ENCODE measurements at places on chromosomes 12 and 14. TPM values are rescaled to one million over a fixed set of nuclear protein-coding genes. Genes with fewer than 3 reads are reported as not detected.
A peak's percentile ranks its signal among the peaks of the same experiment; 100 is the strongest.

DNA sequence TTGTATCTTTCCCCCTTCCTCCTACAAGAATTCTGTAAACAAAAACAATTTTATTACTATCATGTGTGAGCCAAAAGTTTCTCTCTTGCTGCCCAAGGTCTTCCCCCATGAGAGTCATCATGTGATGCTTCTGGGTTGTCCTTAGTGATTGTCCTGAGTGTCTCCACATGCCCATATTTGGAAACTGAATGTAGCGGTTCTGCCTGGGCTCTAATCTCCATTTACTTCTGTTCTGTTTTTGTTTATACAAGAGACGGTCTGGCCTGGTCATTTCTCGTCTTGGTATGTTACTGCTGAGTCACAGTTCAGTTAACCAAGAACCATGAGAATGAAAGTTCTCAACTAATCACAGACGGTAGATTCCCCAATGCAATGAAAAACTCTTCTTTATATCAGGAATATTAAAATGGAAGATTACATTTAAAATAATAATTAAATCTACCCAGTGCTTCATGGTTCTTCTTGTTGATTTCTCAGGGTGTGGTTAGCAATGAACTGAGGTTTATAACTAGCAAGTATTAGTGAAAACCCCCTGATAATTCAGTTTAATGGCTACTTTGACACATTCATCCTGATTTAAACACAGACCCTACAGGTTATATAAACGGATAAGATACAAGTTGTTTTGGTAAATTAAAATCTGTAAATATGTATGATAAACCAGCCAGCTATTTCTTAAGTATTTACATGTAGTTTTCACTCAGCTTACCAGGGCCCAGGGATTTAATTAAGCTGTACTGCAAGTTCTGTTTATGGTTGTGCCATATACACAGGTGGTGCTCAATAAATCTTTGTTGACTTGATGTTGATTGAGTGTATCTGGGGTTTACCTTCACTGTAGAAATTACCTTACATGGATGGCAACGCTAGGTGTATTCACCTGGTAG lies 81.1 kb downstream of the PELI2 start:
- DNase-seq, result peak; percentile 78

GRCh38 chr12:119325813-119326212 lies 8.7 kb upstream of the CCDC60 start:
- DNase-seq, result no peak

DNA sequence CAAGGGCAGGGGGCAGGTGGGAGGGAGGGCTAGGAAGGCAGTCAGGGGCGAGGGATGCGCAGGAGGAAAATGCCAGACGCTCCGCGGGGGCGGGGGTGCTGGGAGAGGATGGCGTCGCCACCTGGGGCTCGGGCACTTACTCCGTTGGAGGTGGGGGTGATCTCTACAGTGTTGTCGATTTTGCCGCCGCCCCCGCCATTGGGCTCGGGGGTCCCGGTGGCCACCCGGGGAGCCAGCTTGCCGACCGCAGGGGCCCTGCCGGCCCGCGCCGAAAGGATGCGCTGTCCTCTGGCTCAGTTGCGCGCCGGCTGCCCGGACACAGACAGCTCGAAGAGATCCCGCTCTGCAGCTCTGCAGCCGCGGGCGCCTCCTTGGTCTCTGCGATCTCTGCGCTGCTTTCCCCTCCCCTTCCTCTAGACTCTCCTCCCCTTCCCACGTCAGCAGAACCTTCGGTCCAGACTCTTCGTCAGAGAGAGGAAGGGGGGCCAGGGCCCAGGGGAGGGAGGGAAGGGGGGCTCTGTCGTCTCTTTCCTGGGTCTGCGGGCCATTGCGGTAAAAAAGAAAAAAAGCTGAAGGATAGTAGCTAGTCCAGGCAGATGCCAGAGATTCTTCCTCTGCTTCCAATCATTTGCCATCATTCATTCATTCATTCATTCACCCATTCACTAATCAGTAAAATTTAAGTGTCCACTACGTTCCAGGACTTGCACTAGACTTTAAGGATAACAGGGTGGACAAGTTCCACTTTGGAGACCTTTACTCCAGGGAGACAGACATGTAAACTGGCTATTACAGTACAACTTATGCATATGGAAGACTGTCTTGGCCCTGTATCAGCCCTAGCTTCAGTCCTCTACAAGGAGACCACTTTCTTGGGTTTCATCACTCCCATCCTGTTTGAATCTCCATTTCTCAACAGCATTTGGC lies at the start of gene SLC22A17:
SLC22A17 (minus strand) TSS at position 382 of the 927 bp plus-strand sequence.
- no peak for DNase-seq

CD4 gene
- total RNA-seq, result not detected

GRCh38 chr14:58898655-58899316 lies 261.0 kb downstream of the DACT1 start:
- peak; percentile 63 for DNase-seq

OR2AP1 gene
- not detected for total RNA-seq

- DNase-seq, result no peak
Observed at GRCh38 chr14:38824706-38825105, 278.3 kb downstream of the SEC23A start.

GRCh38 chr12:91590966-91591638 lies 408.5 kb upstream of the DCN start:
- no peak for DNase-seq

DNA sequence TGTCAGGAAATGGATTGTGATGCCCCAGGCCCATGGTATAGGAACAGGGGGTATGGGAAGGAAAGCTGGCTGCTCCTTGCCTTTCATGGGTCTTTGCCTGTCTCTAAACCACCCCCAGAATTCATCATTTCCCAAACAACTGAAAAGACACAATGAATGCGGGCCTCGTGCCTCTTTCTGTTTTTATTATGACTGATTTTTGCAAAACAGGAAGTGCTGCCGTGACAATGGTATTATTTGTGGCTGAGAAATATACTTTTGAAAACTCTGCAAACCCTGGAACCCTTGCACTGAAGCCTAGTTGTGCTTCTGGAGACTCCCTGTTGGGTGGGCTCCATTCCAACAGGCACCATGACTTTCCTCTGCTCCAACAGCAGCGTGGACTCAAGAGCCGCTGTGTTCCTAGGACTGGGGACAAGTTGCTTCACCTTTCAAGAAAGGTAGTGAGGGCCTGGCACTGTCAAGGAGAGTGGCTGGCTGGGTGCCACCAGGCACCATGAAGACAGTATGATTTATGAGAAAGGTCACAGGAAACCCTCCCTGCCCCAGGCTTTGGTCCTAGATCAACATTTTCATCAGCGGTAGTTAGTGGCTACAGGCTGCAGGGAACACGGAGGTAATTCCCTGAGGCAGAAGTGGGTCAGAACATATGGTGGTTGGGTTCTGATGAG lies 4.8 kb upstream of the DGLUCY start:
- peak; percentile 76 for DNase-seq

MARS1 gene
- 714 TPM for total RNA-seq

- no peak for DNase-seq
Observed at GRCh38 chr12:104654665-104655609, 198.2 kb downstream of the CHST11 start.

CNTN1 gene
- total RNA-seq, result not detected

DNA sequence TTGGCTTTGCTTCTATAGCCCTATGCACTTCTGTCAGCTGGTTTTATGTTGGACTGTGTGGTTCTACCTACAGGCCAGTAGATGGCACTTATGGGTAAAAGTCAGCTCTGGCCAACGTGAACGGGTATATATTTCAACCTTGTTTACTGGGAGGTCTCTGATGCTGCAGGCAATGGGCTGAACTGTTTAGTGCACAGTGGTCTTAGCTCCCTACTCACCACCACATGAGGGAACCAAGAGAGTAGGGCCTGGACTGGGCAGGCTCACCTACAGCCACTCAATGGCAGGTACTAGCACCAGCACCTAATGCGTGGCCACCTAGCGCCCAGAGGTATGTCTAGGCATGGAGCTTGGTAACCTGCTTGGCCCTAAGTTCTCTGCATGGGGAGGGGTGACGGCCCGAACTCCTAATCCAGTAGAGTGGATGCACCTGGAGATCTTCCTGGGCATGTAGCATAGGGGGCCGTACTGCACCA lies 481.8 kb downstream of the TMEM117 start:
- DNase-seq, result peak; percentile 44

DNA sequence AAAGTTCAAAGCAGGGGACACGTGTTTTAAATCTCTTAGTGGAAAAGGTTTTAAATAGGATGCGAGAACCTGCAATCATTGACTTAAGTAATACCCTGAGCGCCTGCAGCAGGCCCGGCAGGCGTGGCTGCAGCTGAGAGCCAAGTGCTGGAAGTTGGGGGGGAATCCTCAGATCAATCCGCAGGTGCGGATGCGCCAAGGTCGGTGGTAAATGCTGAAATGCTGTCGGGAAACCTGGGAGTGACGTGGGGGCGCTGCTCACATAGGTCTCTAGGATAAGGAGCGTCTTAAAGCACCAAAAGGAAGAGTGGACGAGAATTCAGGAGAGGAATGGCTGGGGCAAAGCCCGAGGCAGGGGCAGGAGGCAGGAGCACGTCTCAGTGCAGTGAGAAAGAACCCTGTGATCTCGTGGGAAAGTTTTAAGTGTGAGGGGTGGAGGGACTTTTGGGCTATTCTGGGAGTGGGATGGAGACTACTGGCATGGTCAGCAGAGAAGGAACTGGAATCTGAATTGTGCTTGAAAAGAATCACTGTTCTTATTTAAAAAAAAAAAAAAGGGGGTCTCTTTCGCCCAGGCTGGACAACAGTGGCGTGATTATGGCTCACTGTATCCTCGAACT lies 883 bp upstream of the CDCA4 start:
- DNase-seq, result peak; percentile 50

CYP27B1 gene
- 27.5 TPM for total RNA-seq

PRH1 gene
- total RNA-seq, result 11.7 TPM

GRCh38 chr14:51648296-51648695 lies 3.4 kb upstream of the FRMD6 start:
- no peak for DNase-seq

- no peak for DNase-seq
Observed at GRCh38 chr12:115763982-115764621, 513.4 kb downstream of the MED13L start.

TAS2R30 gene
- total RNA-seq, result 2.1 TPM

DNA sequence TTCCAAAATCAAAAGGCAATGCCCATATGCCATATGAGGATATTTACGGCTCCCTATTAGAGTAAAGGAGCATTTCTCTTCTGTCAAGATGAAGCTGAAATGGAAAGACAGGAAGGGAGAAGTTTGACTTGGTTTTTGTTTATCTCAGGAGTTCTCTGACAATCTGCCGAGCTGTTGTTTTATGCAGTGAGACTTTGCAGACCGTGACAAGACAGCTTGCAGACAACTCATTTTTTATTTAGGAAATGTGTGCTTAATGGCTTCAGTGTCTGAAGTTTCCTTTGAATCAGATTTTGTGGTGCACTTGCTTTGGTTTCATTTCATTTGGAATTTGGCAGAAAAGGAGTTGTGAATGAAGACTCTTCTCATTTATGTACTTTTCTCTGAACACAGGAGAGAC lies 145.4 kb downstream of the C12orf50 start:
- DNase-seq, result no peak

DNA sequence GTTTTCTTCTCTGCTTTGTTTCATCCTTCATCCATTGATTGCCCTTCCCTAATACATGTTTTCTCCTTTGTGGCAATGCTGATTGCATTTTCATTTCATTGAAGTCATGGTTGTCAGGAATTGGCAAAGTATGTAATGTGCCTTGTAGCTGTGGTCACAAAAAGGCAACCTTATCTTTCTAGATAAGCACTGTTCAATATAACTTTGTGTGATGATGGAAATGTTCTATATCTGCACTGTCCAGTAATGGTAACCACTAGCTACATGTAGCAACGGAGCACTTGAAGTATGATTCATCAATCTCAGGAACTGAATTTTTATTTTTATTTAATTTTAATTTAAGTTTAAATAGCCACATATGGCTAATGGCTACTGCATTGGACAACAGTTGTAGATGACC lies 79.8 kb downstream of the PCNX1 start:
- no peak for DNase-seq

GYS2 gene
- 0.29 TPM for total RNA-seq

- DNase-seq, result no peak
Observed at GRCh38 chr12:14239935-14240872, 125.3 kb upstream of the ATF7IP start.

C14orf93 gene
- 7.1 TPM for total RNA-seq

DNA sequence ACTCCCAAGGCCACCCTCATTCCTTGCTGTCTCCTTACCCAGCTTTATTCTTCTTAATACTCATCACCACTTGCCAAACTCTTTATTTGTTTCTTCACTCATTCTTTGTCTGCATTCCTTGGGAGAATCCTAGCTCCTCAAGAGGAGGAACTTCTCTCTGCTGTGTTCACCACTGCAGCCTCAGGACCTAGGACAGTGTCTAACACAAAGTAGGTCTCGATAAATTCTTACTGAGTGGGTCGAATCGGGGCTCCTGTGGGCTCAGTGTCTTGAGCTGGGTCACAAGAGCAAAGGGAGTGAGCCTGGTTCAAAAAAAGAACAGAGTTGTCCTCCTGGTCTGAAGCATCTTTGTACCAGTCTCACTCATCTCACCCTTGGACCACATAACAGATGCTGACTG lies 224.1 kb upstream of the TMEM132C start:
- no peak for DNase-seq

GRCh38 chr14:38238878-38239277 lies 17.0 kb downstream of the CLEC14A start:
- peak; percentile 17 for DNase-seq

- DNase-seq, result peak; percentile 28
Observed at GRCh38 chr12:107126796-107127481, 33.6 kb upstream of the CRY1 start.

SLCO1B1 gene
- total RNA-seq, result not detected

- peak; percentile 59 for DNase-seq
Observed at GRCh38 chr14:74804219-74804825, 41.2 kb downstream of the YLPM1 start.

GRCh38 chr12:92439420-92439805 lies 263.4 kb upstream of the PLEKHG7 start:
- DNase-seq, result peak; percentile 92

DNA sequence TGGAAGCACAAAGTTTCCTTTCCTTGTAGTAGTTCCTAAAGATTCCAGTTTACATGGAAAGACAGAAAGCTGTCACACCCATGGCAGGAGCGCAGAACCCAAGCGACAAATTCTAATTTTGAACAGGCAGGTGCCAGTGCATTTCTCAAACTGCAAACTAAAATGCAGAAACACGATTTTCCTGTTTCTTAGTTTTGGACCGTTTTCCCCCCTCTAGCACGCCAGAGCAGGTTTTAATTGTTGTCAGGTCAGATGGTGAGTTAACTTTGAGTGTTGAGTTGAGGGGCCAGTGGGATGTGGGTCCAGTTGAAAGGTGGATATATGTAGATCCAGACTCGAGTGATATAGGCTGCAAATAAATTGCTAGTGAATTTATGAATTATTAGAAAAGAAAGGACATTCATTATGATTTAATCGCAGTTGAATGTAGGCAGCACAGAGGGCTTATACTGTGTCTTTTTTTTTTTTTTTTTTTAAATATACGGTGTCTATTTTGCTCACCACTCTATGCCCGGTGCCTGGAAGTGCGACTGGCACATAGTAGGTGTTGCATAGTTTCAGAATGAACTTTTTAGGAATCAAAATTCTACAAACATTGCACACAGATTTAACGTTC lies 909 bp upstream of the ETFBKMT start:
- DNase-seq, result no peak

DNA sequence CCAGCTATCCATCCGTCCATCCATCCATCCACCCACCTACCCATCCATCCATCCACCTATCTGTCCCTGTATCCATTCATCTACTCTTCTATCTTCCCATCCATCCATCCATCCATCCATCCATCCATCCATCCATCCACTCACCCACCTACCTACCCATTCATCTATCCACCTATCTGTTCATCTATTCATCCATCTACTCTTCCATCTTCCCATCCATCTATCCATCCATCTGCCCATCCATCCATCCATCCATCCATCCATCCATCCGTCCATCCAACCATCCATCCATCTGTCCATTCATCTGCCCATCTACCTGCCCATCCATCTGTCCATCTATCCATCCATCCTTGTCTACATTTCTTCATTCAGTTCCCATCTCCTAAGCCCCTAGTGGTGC lies 17.8 kb upstream of the HHIPL1 start:
- DNase-seq, result no peak
